ENCODE measurements at places on chromosomes 3 and 15.

- DNase-seq: peak; percentile 56
Measured at GRCh38 chr3:111324645-111325044, 217.4 kb upstream of the CD96 start.

GRCh38 chr3:135364676-135365075 lies 569.6 kb downstream of the EPHB1 start:
- no peak for DNase-seq

GRCh38 chr3:197901626-197902025 lies 48.4 kb upstream of the RPL35A start:
- DNase-seq: peak; percentile 15

- peak; percentile 59 for DNase-seq
Measured at GRCh38 chr3:24519368-24520100, 24.9 kb upstream of the THRB start.
